ENCODE measurements at places on chromosomes 3 and 15.

DNA sequence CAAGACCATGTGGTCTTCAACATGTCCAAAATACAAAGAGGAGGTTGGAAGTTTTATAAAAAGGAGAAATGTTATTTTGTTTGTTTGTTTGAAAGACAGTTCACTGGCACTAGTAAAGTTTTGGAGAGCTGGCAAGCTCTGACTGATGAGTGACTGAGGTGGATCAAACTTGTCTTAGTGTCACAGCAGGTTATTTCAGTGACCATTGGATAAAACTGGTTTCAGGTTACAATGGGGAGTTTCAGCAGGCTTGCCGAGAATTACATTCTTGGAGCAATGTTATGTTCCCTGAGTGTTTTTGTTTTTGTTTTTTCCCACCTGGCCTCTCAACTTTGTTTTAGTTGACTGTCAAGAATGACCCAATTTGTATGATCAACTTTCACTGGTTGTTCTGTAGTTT, 414.5 kb upstream of the ARHGEF26 start:
- DNase-seq, result no peak

GRCh38 chr3:19363071-19363470, 214.8 kb downstream of the KCNH8 start:
- no peak for DNase-seq

DNA sequence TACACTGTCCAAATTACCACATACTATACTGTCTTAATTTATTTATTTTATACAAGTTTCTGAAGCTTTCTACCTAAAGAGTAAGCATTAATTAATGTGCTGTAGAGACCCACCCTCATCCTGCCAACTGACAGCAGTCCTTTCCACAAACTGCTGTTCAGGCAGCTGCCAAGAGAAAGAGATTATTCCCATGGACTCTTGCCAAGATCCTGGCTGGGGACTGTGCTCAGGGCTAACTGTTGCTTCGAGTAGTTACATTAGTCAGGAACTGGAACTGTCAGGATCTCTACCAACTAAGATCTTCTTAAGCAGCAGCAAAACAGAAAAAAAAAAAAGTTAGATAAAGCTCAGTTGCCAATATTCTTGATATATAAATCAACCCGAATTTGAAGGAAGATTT, 398.8 kb downstream of the MECOM start:
- no peak for DNase-seq

DNA sequence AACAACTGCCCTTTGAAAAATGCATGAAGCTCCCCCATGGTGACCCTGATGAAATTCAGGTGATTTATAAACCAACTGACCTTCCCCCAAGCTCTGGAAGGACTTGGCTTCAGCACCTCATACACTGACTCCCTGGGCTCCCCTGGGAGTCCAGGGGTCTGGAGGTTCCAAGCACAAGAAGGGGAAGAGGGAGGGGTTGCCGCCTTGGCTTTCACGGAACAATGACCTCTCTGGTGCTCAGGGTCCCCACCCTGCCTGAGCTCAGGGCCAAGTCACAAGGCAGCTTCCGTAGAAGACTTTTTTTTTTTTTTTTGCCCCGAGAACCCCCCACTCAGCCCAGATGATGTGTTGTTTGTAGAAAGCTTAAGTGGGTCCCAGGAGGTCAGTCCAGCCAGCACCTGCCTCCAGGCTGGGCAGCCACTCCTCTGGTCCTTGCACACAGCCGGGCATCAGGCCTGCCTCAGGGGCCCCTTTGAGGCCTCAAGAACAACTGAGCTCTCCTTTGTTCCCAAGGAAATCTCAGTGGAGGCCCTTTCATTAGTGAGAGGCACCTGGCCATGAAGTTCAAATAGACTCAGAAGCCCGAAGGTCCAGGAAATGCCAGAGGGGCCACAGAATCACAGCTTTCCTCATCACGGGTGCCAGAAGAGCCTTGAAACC, 14.0 kb upstream of the ALAS1 start:
- DNase-seq, result no peak

DNA sequence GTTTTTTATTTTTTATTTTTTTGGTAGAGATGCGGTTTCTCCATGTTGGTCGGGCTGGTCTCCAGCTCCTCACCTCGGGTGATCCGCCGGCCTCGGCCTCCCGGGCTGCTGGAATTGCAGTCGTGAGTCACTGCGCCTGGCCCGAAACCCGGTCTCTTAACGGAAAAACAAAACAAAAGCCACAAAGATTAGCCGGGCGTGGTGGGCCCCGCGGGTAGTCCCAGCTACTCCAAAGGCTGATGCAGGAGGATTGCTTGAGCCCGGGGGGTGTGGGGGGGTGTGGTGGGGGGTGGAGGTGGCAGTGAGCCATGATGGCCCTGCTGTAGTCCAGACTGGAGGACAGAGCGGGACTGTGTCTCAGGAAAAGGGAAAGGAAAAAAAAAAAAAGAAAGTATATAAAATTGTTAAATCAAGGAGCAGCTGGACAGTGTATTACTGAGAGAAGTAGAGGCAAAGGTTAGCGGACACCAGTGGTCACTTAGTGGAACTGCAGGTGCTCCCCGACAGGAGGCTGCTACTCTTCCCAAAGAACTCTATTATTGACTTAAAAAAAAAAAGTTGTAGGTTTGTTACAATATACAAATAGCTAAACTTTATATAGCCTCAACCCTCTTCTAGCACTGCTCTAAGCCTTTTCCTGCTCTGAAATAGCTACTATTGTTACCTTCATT, 30.3 kb upstream of the TUBGCP5 start:
- peak; percentile 94 for DNase-seq

GRCh38 chr3:61783993-61784718, 222.8 kb downstream of the PTPRG start:
- DNase-seq, result no peak

DNA sequence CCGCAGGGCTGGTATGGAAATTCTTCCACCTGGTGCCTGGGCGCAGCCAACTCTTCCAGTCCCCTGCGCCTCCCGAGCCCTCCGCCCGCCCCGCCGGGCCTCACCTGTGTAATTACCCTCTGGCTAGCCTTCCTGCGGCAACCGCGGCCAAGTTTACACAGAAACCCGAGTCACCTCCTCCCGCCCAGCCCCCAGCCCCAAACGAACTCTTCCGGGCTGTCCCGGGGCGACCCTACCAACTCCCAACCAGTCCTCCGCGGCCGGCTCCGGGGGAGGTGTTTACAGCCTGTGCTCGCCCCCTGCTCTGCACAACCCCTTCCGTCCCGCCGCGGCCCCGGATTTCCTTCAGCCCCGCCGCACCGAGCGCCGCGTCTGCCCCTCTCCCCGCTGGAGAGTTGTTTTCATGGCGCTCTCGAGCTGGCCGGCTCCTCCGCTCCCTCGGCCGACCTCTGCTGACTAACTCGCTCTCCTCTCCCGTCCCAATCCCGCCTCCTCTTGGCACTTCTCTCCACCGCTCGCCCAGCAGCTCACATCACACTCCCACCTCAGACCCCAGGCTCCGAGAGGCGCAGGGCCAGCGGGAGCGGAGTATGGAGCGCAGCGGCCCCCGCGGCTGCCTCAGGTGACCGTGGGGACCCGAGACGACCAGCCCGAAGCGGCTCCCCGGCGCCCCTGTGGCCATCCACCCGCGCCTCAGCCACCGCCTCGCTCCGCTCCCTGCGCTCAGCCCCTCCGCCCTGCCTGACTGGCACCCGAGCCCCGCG, 538 bp downstream of the ATOSA start:
- DNase-seq, result peak; percentile 73

DNA sequence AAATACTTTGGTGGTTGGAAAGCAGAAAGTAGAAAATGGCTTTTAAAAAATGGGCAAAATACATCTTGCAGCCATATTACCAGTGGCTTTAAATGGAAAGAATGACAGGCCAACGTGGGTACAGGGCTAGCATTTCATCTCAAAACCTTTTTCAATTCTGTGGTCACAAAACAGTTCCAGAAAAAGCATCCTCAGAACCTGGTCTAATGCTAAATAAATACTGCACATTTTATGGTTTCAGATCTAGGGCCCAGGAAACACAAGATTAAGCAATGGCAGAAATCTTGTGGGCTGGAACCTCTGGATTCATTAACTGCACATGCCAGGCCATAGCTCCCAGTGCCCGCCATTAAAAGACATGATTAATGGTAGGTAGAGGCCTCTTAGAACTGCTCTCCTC, 470.2 kb upstream of the RASGRP1 start:
- no peak for DNase-seq

DNA sequence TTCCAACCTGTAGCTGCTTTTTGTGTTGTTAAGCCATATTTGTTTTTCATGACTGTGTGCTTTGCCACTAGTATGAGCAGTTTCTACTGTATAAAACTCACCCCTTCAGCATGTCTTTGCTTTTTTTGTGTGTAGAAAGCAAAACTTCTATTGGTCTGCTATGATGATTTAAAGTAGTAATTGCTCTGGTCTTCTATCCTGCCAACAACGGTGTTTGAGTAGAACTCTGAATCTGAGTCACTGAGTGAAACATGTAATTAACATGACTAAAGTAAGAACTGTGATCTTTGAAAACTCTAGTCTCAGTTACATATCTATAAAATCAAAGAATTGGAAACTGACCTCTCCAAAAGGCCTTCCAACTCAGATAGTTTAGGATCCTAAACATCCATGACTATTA, 133.6 kb downstream of the TPRG1 start:
- no peak for DNase-seq

GRCh38 chr3:185282696-185283373, 29.0 kb upstream of the EHHADH start:
- DNase-seq, result peak; percentile 98

DNA sequence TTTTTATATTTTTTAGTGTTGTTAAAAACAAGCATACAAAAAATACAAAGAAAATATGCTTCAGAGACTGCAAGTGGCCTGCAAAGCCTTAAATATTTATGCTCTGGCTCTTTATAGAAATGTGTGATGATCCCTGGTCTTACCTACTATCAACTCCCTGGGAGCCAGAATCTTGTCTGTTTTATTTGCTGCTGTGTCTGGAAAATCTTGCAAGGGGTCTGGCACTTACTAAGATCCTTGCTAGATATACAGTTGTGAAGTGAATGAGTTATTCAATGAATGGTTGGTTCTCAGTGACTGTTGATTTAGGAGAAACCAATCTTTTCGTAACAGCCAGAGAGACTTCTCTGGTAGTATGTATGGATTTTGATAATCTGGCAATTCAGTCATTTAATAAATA, 521.0 kb upstream of the CFAP20DC start:
- DNase-seq, result no peak

- DNase-seq, result peak; percentile 79
Measured at GRCh38 chr15:57345584-57345983, 30.7 kb upstream of the CGNL1 start.

DNA sequence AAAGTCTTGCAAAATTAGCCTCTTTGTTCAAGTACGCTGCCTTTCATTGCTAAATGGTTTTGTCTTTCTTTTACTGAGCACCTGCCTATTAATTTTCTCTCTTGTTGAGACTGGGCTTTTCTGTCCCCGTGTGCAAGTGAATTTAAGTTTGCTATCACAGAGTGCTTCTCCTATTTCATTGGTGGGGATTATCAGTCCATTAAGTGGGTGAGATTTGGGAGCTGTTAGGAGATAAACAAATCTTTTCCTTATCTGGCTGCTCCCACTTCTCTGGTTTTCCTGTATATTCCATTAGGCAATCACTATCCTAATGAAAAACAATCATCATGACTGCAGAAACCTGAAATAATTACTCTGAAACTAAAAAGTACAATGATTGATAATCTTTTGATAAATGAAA, 254.2 kb downstream of the NR1D2 start:
- no peak for DNase-seq

GRCh38 chr3:195450731-195451229, 8.0 kb upstream of the ACAP2 start:
- DNase-seq, result no peak

GRCh38 chr3:106338582-106339214, 469.9 kb upstream of the CBLB start:
- DNase-seq, result no peak

- no peak for DNase-seq
Measured at GRCh38 chr3:188001926-188002325, 152.0 kb upstream of the LPP start.

DNA sequence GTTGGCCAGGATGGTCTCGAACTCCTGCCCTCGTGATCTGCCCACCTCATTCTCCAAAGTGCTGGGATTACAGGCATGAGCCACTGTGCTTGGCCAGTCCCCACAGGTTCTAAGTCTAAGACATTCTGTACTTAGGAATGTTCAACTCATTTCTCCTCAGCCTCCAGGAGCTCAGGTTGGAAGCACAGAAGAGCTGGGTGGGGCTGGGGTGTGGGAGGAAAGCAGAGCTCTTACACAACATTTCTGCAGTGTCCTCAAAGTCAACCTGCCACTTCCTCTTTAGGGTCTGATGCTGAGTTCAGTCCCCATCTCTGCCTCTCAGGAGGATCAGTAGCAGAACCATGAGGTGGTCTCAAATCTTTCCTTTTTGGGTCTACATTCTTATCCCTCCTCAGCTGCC, 75.5 kb downstream of the MRPL46 start:
- no peak for DNase-seq

GRCh38 chr3:160384639-160385318, 14.2 kb downstream of the IFT80 start:
- DNase-seq, result peak; percentile 14

- DNase-seq, result no peak
Measured at GRCh38 chr3:54963641-54964040, 35.8 kb upstream of the LRTM1 start.

GRCh38 chr3:125351152-125351551, 24.0 kb downstream of the ZNF148 start:
- no peak for DNase-seq

DNA sequence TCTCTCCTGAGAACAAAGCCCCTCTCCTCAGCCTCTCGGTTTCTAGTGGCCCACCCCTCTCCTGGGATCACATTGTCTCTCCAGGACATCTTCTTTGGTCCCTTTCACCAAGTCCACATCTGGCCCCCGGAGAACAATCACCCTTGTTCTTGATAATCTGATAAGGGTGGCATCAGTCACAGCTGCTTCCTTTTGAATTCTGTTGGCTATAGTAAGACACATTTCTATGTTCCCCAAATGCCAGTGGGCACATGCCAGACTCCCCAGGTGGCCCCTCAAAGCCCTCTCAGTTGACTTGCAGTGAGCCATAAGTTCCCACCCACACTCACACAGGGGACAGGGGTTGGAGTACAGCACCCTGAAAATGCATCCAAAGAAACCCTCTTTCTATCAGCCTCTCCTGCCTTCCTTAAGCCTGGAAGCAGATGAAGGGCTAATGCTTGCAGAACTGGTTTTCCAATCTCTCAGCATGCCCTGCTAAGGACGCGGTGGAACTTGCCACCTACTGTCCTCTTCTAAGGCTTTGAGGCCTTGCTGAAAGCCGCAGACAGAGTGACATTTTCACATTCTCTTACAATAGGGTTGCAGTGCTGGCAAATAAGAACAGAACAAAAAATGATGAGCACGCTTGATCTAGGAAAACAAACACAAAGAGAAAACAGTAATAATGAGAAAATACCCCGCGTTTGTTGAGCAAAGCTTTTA, 101.3 kb upstream of the SLCO3A1 start:
- DNase-seq, result no peak
